ENCODE measurements at places on chromosomes 4 and X.

DNA sequence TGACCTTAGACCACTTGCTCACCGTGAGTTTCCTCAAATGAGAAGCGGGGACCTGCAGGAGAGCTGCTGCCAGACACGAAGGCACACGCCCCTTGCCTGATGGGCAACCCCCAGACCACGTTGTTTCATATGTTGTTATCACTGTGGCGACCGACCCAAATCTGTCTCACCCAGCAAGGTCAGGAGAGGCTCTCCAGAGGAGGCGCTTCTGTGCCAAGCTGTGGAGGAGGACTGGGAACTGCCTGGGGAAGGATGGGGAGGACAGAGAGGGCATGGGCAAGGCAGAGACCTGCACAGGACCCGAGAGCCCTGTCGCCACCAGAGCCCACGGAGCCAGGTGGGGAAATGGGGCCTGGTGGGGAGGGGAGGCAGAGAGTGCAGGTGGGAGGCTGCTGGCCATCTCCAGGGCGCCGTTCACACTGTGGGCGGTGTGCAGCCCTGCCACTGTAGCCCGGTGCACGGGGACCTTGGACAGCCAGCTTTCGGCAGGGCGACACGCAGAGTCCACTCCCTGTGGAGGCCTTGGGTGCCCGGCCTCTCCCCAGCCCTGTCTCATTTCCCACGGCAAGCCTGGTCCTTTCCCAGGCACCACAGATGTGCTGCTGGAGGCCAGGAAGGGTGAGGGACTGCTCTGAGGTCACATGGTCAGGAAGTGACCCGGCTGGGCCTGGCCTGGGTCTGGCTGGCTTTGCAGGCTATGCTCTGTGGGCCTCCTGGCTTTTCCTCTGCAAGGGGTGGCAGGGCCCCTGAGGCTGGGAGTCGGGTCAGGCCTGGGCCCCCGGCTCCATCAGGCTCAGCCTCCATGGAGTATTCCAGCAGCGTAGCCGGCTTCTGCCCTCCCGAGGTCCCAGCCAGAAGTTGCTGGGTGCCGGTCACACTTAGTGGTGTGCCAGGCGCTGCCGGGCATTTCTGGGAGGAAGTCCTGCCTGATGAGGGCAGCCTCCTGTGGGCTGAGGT is 3.2 kb downstream of the HTRA3 start:
- DNase-seq, result no peak

- no peak for DNase-seq
These were observed 4.5 kb upstream of the CXCR3 start for GRCh38 chrX:71622576-71623450.

- peak; percentile 85 for DNase-seq
These were observed 6.8 kb upstream of the SASH3 start for GRCh38 chrX:129772796-129773431.

GRCh38 chr4:25911356-25911755 is 2.7 kb upstream of the SMIM20 start:
- no peak for DNase-seq

DNA sequence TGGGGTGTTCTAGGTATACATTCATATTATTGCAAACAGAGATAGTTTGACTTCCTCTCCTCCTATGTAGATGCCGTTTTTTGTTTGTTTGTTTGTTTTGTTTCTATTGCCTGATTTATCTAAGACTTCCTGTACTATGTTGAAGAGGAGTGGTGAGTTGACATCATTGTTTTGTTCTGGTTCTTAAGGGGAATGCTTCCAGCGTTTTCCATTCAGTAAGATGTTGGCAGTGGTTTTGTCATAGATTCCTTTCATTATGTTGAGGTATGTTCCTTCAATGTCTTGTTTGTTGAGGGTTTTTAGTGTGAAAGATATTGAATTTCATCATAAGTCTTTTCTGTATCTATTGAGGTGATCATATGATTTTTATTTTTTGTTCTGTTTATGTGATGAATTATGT is 401.6 kb upstream of the EPHA5 start:
- DNase-seq, result no peak

DNA sequence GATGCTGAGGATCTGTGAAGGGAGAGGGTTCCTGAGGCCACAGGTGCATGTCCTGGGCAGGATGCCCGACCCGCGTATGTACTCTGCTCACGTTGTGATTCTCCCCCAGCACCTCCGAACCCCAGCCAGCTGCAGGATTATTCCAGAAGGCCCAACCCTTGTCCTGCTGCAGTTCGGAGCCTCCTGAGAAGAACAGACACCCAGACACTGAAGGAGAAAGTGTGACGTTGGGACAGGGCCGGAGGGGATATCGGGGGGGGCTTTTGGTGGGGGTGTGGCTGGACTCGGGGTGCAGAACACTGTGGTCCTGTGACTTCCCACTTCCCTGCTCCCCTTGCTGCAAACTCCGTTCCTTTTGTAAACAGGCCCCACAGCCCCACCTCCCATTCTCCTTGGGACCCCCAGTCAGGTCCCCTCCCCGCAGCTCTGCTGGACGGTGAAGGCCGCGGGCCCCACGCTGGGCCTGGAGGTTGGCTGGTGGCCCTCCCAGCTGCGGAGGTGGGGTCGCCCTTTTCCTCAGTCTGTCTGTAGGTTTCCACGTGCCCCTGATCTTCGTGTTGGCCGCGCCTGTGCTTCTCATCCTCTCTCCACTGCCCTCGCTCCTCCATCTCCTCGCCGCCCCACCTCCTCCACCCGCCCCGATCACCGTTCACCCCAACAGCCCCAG is 83.0 kb upstream of the ADRA2C start:
- no peak for DNase-seq

DNA sequence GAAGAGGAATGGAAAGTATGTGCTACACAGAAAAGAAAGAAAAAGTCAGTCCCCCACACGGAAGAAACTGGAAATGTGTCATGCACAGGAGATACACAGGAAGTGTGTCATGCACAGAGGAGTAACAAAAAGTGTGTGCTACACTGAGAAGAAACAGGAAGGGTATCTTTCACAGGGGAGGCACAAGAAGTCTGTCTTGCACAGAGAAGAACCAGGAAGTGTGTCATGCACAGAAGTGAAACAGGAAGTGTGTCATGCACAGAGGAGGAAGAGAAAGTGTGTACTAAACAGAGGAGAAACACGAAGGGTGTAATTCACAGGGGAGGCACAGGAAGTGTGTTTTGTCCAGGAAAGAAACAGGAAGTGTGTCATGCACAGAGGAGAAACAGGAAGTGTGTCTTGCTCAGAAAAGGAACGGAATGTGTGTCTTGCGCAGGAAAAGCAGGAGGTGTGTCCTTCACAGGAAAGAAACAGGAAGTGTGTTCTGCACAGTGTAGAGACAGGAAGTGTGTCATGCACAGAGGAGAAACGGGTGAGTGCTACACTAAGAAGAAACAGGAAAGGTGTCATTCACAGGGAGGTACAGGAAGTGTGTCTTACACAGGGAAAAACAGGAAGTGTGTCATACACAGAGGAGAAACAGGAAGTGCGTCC is 527.2 kb upstream of the PRKX start:
- no peak for DNase-seq

GRCh38 chr4:111108153-111108552 is 485.3 kb upstream of the PITX2 start:
- no peak for DNase-seq

- no peak for DNase-seq
These were observed 4.9 kb upstream of the HAUS7 start for GRCh38 chrX:153475271-153475670.

- no peak for DNase-seq
These were observed 198.2 kb upstream of the CXorf66 start for GRCh38 chrX:140163371-140164159.

DNA sequence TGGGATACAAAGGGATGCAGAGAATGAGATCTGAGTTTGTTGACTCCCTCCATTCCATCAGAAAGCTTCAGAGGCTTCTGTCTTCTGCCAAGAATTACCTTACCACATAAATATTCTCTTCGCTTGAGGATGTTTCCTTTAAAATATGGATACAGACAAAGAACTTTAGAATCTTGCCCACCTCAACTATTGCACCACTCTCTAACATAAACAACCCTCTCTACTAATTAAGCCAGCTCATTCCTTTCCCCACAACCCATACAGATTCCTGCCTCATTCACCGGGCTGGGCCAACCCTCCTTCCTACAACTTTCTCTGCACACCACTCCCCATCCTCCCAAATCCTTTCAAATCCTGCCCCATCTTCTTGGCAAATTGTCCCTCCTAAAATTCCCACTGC is 315.8 kb downstream of the RAB28 start:
- no peak for DNase-seq

DNA sequence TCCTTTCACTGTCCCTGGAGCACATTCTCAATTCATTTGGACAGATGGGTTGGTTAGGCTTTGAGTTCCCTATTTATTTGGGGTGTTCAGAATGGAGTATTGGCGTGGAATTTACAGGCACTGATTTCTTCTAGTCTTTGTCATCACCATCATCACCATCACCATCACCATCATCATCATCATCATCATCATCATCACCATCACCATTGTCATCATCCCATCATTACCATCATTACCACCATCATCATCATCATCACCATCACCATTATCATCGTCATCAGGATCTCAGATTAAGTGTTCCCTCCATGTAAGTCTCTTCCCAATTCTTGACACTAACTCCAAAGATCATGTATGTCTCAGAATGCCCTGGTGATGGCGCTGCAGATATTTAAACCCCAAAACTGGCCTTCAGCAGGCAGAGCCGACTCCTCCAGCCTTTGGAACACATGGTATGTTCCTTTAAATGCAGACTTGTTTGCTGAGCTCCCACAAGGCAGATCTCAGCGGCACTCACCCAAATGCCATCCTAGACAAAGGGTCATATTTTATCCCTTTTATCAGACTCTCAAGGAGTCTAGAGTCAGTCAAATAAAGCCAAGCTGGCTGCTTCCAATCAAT is 19.8 kb upstream of the FAM9A start:
- DNase-seq, result no peak

DNA sequence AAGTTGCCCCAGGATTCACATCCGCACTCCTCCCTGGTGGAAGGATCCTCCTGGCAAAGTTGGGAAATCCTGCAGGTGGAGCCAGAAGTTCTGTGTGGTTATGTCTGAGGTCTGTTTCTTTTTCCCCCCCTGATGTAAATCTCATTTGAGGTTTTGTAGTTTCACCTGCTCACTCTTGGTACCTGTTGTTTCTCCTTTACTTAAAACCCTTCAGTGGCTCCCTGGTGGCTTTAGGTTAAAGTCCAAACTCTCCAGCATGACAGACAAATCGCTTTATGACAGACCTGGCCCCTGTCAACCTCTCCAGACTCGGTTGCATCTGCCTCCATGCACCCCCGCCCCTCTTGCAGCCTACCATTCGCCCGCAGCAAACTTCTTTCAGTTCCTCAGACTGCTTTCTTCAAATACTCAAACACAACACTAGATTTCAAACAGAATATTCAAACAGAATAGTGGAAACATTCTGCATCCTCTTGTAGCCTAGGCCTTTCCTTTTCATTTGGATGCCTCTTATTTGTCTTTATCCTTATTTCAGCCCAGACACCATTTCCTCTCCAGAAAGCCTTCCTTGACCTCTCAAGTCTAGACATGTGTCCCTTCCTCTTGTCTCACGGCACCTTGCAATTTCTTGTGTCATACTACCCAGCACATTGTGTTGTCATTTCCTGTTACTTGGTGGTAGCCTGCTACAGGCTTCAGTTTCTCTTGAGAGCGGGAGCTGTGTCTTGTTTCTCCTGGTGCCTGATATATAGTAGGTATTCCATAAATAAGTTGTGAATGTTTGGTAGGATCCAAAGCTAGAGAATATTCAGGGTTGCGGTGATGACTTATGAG is 24.8 kb downstream of the IL13RA1 start:
- DNase-seq, result peak; percentile 24

DNA sequence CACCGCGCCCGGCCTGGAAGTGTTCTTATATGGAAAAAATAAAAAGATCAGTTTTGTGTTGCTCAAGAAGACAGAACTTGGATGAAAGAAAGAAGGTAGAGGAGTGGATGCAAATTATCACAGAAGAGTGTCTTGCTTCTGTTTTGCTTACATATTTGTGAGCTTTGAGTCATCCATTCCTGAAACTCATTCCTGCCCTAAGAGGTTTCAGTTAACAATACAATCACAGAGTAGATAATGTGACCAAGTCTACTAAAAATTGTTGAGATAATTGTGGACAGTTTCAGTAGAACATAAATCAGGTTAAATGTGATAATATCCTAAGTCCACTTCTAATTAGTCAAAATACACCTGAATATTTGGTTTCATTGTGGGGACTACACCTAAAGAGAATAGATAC is 26.4 kb upstream of the LRCH2 start:
- no peak for DNase-seq

DNA sequence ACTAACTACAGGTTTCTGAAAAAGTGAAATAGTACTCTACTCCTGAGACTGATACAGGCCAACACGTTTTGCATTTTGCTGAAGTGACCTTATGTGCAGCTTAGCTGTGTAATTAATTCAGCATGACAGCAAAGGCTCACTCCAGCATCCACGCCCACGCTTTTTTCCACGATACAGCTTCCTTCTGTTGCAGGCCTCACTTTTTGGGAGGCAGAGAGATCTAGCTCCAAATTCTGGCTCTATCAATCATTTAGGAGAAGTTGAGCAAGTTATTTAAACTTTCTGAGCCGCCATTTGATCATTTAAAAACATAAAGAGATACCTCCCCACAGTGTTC is 160.3 kb downstream of the AFAP1 start:
- no peak for DNase-seq

DNA sequence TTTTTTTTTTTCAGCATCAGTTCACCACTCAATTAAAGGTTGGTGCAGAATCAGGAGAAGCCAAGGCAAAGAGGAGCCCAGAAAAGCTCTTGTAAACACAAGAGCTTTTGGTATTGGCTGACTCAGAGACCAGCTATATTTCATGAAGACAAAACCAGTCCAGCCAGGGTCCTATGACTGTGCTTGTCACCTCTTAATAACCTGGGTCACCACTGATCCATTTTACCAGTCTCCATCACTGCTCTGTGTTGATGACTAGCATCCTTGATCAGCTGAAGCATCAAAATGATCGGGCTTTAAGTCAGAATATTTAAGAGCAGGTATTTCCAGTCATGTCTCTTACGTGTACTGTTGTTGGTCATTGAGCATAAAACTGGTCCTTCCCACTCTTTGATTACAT is 237.9 kb downstream of the PACRGL start:
- DNase-seq, result no peak

DNA sequence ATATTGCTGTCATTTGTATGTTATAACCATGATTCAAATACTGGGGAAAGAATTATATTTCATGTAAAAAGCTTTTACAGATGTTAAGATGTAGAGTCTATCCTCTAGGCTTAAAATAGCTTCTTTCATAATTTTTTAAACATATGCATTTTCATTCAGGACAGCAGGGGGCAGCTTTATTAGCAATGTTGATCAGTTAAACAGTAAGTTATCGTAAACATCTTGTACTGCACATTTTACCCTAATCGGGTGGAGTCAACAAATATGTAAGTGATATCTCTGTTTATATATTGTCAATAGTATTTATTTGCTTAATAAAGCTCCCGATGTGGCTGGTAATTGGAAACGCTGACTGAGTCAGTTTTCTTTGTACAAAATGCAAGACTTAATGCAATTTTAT is 142.5 kb upstream of the MED14 start:
- no peak for DNase-seq

DNA sequence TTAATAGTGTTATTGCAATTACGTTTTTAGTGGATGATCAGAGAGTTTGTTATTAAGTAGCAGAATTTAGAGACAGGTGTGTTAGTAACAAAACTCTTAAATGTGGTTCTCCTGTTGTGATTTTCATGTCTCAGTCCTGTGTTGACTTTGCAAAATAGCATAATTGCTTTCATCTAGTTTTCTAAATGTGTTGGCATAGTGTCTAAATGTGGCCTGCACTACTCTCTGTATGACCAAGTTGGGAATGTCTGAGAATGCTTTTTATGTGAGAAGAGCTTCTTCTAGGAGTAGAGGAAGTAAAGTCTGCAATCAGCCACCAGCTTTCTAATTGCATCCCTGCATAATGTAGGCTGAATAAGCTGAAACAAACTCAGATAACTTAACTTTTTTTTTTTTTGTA is 158.6 kb upstream of the FAT1 start:
- DNase-seq, result no peak

All from GM12864 (cell line).